ENCODE measurements at places on chromosomes 1 and 21.

- DNase-seq = no peak
These were observed 37.4 kb upstream of the DMBX1 start for GRCh38 chr1:46451948-46452930.

DNA sequence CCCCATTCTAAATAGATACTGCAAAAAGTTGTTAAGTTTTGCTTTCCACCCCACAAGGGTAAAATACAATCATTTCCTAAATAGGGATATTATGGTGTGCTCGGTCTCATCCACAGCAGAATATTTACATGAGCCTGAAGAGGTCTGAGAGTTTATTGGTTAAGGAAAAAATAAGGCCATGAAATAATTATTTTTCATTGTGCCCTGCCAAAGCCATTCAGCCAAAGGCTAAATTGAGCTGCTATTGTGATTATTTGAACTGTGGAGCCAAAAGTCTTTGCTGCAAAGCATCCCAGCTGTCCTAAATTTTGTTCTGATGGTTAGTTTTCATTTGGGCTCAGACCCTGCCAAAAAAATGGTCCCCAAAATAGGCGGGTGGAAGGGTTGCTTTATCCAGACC lies 298.7 kb upstream of the ESRRG start:
- DNase-seq = no peak

DNA sequence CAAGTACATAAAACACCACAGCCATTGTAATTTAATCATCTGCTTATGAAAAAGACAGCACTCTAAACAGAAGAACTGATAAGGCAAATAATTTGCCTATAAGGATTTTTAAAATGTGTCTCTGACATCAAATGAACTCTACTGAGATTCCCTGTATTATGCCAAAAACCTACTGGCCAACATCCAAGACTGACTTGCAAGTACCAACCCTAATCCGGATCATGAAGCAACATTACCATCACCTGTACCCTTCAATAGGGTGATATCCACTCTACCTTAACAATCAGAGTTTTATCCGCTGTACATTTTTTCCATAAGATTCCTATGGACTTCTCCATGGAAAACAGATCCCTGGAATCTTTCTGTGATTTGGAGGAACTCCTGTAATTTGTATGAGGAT lies 4.6 kb downstream of the RGS7 start:
- DNase-seq = no peak

DNA sequence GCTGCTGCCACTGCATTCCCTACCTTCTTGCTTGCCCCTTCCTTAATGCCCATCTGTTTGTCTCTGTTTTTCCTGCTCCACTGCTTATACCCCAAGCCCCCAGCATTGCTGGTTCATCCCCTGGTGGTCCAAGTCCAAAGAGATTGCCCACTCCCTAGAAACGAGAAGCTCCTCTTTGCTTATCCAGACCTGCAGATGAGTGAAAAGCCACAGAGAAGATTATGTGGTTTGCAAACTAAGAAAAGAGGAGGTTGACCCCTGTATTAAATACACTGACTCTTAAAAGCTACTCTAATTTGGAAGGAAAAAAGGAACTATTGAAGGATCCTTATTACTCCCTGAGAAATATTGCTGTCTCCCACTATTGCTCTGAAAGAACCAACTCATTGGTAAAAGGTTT lies 146.8 kb upstream of the RAB4A start:
- no peak for DNase-seq

- DNase-seq = no peak
These were observed 4.7 kb downstream of the ZNF326 start for GRCh38 chr1:89999628-90000027.

GRCh38 chr1:224528900-224529299 lies 87.2 kb upstream of the CNIH3 start:
- no peak for DNase-seq

DNA sequence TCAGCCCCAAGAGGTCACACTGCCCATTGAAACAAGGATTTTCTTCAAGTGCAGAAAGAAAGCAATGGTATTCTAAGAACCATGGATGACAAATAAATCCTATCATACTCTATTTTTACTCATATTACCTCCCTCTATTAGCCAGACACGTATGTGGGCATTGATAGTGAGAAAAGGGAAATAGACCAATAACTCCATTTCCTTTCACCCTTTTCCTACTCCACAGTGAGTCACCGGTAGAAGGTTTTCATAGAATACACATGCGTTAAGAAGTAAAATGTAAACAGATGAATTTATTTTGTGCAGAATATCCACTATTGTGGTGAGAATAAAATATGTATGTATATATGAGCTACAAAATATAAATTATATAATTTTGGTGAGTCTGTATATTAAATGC lies 568.9 kb upstream of the ADGRL4 start:
- no peak for DNase-seq

DNA sequence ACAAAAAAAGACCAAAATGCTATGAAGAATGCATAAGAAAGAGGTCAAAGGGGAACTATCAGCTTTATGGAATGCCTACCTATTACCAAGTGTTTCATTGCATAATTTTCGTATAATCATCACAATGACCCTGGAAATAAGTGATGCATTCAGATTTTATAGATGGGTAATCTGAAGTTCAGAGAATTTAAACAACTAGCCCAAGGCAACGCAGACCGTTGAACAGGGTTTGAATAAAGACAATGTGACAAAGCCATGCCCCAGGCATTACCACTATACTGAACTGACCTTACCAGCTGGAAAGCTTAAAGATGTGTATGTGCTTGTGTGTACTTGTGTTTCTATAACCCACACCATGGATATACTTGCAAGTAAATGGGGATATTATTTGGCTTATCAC lies 827.6 kb upstream of the ADGRL2 start:
- DNase-seq = no peak

DNA sequence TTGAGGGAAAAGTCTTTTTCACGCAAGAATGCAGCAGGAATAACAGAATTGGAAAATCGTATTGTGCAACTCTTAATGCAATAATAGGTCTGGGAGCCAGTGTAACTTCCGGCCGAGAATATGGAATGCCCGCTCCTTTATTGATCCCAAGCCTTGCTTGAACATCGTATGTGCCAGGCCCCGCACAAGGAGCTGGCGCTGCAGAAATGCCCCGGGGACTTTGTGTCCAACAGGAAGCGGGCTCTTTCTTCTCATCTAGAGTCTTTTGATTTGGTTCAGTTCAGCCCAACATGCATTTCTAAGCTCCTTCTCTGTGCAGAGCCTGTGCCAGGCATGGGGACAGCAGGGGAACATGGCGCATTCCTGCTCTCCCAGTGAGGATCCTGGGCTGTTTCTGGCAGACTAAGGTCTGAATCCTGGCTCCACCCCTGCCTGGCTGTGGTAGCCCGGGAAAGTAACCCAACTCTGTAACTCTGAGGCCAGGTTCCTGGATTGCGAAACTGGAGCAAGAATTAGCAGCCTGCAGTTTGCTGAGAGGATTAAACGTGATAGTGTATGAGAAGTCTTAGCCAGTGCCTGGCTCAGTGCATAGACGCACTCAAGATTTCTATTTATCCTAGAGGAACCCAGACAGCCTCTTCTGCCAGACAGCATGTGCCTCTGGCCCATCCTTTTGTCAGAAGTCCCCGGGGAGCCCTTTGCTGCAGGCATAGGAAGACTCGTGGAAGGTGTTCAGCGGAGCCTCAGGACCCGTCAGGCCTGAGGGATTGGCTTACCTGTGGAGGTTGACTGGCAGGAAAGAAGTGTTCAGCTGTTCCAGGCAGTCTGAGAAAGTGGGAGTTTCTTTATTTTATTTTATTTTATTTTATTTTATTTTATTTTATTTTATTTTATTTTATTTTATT lies 987 bp upstream of the CDCP2 start:
- DNase-seq = no peak

- DNase-seq = no peak
These were observed 188.7 kb downstream of the CHRM3 start for GRCh38 chr1:239575113-239575512.

GRCh38 chr1:155037851-155038441 lies 4.3 kb downstream of the DCST1 start:
- no peak for DNase-seq

GRCh38 chr1:176603696-176604095 lies 140.7 kb downstream of the PAPPA2 start:
- no peak for DNase-seq

DNA sequence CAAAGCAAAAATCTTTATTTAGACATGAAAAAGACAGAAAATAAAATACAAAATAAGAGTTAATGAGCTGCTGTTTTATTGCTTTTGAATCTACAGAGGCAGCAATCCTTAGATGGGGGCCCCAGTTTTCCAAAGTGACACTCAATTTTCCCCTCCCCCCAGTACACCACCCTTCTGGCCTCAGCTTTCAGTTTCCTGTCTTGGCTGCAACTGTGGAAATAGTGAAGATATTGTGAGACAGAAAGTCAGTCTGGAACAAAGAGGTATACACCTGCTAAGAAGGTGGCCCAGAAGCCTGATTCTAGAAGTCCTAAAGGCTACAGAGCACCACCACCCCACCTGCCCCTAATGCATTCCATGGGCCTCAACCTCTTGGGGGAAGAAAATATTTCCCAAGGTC lies 1.1 kb upstream of the MTMR11 start:
- DNase-seq = no peak

Data from omental fat pad (tissue), 4 donors.